NCI-H345 (cell line): ENCODE measurements at places on chromosomes 3 and 15.

- DNase-seq = no peak
Observed at GRCh38 chr15:88188300-88188699, 68.2 kb downstream of the NTRK3 start.

- DNase-seq = peak; percentile 40
Observed at GRCh38 chr3:194135516-194135805, 487 bp upstream of the HES1 start.

- DNase-seq = no peak
Observed at GRCh38 chr3:71628522-71628921, 45.0 kb upstream of the FOXP1 start.

- no peak for DNase-seq
Observed at GRCh38 chr3:9180764-9181117, 68.7 kb downstream of the SRGAP3 start.

GRCh38 chr15:82963471-82964341 lies 11.2 kb upstream of the HOMER2 start:
- no peak for DNase-seq

- DNase-seq = no peak
Observed at GRCh38 chr3:11431319-11431718, 159.1 kb downstream of the ATG7 start.

- DNase-seq = no peak
Observed at GRCh38 chr15:34621675-34622074, 38.2 kb upstream of the GOLGA8B start.

GRCh38 chr3:113227146-113227545 lies 15.8 kb downstream of the BOC start:
- DNase-seq = no peak

DNA sequence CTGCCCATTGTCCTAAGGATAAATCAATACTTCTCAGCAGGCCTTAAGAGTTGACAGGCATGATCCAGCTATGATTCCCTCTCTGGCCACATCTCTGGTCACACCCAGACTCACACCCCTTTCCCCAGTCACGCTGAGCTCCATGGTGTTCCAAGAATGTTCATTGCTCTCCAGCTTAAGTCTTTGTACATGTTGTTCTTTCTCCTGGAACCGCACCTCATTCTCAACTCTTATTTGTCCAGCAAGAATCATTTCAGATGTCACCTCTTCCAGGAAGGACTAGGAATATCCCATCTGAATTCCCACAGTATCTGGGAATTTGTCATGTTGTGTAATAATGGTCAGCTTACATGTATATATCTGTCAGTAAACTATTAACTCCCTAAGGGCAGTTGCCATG lies 118.3 kb upstream of the GALNT15 start:
- DNase-seq = no peak

DNA sequence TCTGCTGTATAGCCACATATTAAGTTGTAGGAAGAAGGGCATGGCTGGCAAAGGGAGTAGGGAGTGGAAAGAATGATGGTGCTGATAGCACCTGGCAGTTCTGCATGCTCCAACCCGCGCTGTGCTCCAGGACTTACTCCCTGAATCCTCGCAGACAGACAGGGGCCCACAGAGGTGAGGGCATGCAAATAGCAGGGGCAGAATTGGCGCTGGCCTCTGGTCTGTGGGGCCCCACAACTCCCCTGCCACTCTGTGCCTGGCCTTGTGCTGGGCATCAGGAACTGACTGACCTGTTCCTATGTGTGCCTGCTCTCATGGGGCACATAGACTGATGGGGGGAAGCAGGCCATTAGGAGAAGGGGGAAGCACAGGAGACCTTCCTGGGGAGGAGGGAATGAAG lies 20.9 kb downstream of the HDAC11 start:
- DNase-seq = no peak

GRCh38 chr3:34020726-34021680 lies 222.6 kb downstream of the PDCD6IP start:
- DNase-seq = no peak

DNA sequence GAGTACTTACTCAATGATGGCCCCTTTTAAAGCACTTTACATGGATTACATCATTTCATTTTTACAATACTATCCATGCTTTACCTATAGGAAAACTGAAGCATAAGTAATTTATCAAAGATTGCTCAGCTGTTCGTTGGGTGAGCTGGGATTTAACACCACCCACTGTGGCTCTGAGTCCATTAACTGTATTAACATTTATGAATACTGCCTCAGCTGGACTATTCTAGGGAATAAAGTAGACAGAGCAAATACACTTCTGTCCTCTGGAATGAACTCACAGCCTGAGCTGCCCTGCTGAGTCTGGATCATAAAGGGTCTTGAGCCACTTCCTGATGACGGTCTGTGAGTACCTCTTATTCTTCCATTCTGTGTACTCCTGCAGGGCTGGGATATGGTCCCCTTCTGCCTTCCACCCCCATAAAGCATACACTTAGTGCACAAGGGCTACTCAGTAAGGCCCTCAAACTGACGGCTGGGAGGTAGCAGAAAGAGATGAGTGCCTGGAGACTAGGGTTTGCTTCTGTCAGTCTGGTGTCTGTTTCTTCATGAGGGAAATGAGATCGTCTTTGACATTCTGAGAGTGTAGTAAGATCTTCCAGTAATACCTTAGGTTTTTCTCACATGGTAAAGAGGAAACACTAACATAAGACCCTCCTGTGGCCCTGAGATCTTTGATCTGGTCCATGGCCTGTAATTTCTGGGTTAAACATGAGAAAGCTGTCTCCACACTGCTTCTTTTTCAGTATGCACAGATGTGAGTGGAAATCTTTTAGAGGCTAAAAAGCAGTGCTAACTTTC lies 12.6 kb upstream of the ST6GAL1 start:
- no peak for DNase-seq

DNA sequence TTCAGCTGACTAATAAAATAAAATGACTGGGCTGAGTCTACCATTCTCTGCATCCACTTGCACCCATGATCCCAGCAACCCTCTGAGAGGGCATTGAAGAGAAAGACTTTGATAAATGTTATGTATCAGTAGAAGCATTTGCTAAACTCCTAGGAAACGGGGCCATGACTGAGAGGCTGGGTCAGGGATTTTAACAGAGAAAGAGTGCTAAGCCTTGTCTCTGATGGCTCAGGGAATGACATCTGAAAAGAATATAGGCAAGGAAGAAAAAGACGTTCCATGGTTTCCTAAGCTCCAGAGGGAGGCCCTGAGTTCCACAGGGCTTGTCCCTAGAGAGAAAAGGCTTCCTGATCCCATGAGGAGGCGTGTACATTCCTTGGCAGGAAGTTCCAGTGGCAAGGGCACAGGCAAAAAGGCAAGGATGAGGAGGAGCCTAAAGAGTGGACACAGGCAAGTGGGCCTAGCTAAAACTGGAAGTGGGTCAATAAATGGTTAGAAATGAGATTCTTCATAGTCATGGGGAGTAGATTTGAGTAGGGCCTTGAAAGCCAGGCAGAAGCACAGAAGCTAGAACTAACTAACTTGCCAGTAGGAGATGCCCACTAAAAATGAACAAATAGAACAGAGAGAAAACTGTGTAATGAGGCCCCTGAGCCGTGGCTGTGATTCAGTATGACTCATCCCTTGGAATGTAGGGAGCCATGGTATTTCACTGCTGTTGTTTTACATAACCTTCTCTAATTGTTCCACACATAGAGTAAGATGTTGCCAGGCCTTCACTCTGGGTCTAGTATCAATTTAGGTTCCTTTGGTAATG lies 44.9 kb upstream of the MANF start:
- no peak for DNase-seq
